Mesothelial cell of epicardium (in vitro differentiated cells): ENCODE measurements at places on chromosomes 5 and 9. TPM values are rescaled to one million over a fixed set of nuclear protein-coding genes. Genes with fewer than 3 reads are reported as not detected.

DNAH5 gene
- 0.34 to 0.54 TPM (median 0.38 TPM) in 3 replicates for total RNA-seq

DNA sequence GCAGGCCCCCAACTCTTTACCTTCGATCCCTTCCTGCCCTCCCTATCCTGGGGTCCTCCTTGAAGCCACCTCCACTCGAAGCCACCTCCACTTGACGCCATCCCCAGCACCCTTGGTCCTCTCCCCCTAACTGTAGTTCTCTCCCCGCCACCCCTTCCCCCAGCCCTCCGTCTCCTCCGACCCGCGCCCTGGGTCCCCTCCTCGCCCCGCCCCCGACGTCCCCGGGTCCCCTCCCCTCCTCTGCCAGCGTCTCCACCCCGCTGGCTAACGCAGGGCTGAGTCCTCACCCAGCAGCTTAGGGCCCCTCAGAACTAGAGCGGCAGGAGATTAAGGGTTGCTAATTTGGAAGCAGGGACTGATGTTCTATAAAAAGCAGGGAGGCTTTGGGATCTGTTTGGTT lies 30.6 kb upstream of the ANKRD33B start:
- DNase-seq = no peak
- H3K36me3 ChIP-seq = no peaks in the 10 kb centered on the region
- no peaks in the 10 kb centered on the region for H3K27me3 ChIP-seq
- peaks cover 24% of the 10 kb centered on the region for H3K4me1 ChIP-seq
- H3K4me3 ChIP-seq = no peak overlapping the region

FSTL4 gene
- 9.7 to 14.3 TPM (median 11.5 TPM) in 3 replicates for total RNA-seq

DNA sequence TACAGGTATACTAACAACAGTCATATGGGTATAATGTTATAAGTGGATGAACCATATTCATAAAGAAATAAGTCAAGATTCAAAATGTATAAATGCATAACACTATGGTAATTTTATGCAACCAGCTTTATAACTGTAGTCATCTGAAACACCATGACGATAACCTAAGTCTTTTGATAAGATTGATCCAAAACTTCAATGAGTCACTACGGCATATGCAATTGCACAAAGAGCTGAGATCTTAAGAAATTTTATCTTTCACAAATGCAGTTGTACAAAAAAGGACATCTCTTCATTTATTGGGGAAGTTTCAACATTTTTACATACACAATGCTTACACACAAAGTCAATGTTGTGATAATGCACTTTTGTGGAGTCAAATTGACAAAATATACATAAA lies 20.3 kb downstream of the FAM81B start:
- no peaks in the 10 kb centered on the region for H3K36me3 ChIP-seq
- H3K4me1 ChIP-seq = peaks cover 4% of the 10 kb centered on the region
- DNase-seq = no peak
- H3K27me3 ChIP-seq = no peaks in the 10 kb centered on the region
- no peak overlapping the region for H3K4me3 ChIP-seq
- H3K27ac ChIP-seq = no peak overlapping the region

GRIA1 gene
- total RNA-seq = 1.2 to 1.8 TPM (median 1.3 TPM) in 3 replicates

GRCh38 chr5:34022121-34022705 lies 14.4 kb upstream of the AMACR start:
- H3K27me3 ChIP-seq = no peaks in the 10 kb centered on the region
- H3K4me1 ChIP-seq = no peaks in the 10 kb centered on the region
- H3K27ac ChIP-seq = no peak overlapping the region
- H3K4me3 ChIP-seq = no peak overlapping the region
- no peak for DNase-seq

GRCh38 chr5:171826132-171826531 lies 40.5 kb downstream of the SMIM23 start:
- no peak overlapping the region for H3K27ac ChIP-seq
- no peak overlapping the region for H3K4me3 ChIP-seq
- H3K27me3 ChIP-seq = no peaks in the 10 kb centered on the region
- no peaks in the 10 kb centered on the region for H3K36me3 ChIP-seq
- DNase-seq = no peak

PROB1 gene
- 1.4 to 1.6 TPM (median 1.5 TPM) in 3 replicates for total RNA-seq

GRCh38 chr5:15704397-15704947 lies 204.5 kb downstream of the FBXL7 start:
- H3K27ac ChIP-seq = peak overlapping the region; percentile 90
- H3K4me1 ChIP-seq = peaks cover 45% of the 10 kb centered on the region
- H3K27me3 ChIP-seq = no peaks in the 10 kb centered on the region
- peaks cover 7% of the 10 kb centered on the region for H3K36me3 ChIP-seq
- no peak for DNase-seq
- H3K4me3 ChIP-seq = no peak overlapping the region

FOXD4L4 gene
- 0.31 to 0.38 TPM in 2 of 3 replicates, not detected in the other for total RNA-seq

GRCh38 chr9:107386396-107386795 lies 103.2 kb downstream of the KLF4 start:
- H3K36me3 ChIP-seq = no peaks in the 10 kb centered on the region
- DNase-seq = no peak
- H3K27me3 ChIP-seq = no peaks in the 10 kb centered on the region
- H3K4me1 ChIP-seq = peaks cover 13% of the 10 kb centered on the region

LECT2 gene
- not detected in 3 replicates for total RNA-seq
